Activated naive CD4-positive, alpha-beta T cell (primary cell): ENCODE measurements at places on chromosomes 12 and 14.

GRCh38 chr12:41683023-41683422 lies 461.7 kb downstream of the GXYLT1 start:
- DNase-seq, result no peak

DNA sequence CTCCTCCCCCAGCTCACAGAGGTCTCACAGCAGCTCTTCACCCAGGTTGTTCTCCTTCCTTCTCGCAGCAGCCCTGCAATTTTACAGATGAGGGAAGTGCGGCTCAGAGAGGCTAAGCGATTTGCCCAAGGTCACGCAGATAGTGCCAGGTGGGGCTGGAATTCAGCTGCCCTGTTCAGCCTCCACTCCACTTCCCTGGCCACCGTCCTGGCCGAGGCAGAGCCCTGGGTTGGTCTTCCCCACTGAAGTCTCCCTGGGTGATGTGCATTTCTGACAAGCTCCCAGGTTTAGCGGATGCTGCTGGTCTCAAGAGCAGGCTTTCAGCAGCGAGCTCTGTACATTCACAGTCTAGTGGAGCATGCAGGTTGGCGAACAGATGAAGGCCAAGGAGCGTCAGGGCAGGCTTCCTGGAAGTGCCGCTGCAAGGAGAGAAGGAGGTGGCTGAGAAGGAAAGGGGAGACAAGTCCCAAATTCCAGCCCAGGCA lies 28.9 kb upstream of the EML1 start:
- DNase-seq, result no peak

DNA sequence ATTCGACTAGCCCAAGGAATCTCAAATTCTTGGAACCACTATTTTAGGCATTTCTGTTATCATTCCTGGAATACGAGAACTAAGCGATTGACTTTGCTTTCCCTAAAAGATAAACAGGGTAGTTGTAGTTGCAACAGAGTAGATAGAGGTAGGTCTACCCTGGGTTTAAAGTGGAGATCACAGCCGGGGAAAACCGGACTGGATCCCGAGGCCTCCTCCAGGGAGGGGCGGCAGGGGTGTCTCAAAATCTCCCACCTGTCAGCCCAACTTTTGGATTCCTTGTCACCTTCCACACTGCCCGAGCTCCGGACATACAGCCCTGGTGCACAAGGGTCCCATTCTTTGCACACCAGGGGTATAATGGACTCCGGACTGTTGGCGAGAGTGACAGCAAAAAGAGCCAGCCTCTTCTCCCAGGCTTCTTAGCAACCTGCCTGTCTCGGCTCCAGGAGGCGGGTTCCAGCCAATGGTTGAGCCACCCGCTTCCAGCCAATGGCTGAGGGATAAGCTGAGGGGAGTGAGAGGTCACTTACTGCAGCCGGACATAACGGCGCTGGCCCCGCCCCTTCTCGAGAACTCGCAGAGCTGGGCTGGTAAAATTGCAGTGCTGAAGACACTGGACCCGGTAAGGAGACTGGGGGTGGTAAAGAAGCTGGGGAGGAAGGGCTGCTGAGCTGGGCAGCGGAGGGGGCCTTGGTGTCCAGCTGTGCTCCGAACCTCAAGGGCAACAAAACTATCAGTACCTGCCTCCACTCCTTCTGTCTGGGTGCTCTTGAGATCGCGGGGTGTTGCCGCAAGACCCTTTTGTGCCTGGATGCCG lies at the start of gene SUOX:
SUOX (plus strand) TSS at position 562 of the 820 bp plus-strand sequence. CDS start 4,946 bp downstream, outside the sequence.
- DNase-seq, result no peak

DNA sequence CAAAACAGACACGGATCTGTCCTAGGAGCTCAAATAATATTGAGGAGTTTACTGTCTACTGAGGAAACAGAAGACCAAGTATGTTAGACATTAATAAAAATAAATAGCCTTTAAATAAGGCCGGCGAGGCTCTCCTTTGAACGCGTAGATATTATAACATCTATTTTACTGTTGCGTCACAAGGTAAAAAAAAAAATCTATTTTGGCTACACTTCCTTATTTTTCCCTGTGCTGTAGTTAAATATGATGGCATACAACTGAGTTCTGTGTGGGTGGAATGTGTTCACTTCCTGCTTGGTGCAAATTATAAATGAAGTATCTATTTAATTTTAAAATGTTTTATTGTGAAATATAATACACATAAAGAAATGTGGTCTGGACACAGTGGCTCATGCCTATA lies 17.2 kb upstream of the RAD52 start:
- no peak for DNase-seq
